Heart left ventricle (tissue), 16 donors: ENCODE measurements at places on chromosomes 6 and 20. TPM values are rescaled to one million over a fixed set of nuclear protein-coding genes. Genes with fewer than 3 reads are reported as not detected.

DNA sequence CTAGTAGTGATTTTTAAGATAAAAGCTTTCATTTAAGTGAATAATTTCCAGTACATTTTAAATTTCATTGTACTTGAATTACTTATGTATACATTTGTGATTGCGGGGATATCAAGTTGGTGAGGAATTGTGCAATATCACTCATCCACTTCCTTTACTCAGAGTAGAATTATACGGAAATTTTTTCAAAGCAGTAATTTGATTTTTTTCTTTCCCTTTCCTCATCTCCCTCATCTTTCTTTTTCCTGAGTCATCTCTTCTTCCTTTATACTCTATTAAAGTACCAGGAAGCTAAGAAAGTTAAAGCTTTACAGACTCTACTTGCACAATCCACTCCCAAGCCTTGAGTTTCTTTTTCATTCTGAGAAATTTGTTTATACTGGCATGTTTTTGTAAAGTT is 60.9 kb upstream of the DEFB112 start:
- no peaks in the 10 kb centered on the region for H3K36me3 ChIP-seq
- no peaks in the 10 kb centered on the region for H3K4me1 ChIP-seq
- no peak overlapping the region for H3K4me3 ChIP-seq
- DNase-seq, result no peak
- no peak overlapping the region for H3K27ac ChIP-seq
- H3K27me3 ChIP-seq, result no peaks in the 10 kb centered on the region

DNA sequence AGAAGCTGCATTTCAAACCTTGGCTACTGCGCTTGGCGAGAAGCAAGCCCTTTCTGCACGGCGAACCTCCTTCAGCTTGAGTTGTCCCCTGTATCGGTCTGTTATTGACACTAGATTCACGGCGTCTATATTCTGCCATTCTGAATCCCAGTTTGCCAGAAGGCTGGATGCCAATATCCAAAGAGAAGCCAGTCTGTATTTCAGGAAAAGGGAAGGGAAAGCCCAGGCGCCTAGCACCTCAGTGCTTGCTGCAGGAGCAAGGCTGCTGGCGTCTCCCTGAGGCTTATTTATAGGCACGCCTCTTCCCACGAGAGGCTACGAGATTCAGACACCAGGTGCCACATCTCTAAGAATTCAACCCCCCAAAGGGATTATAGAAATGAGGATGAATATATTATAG is 89.6 kb upstream of the CDH4 start:
- no peak overlapping the region for H3K4me3 ChIP-seq
- H3K36me3 ChIP-seq, result no peaks in the 10 kb centered on the region
- DNase-seq, result no peak
- peaks cover 20% of the 10 kb centered on the region for H3K27me3 ChIP-seq

Gene KHDRBS2
- total RNA-seq, result not detected

- no peaks in the 10 kb centered on the region for H3K36me3 ChIP-seq
- no peaks in the 10 kb centered on the region for H3K27me3 ChIP-seq
- DNase-seq, result no peak
- no peak overlapping the region for H3K4me3 ChIP-seq
- H3K4me1 ChIP-seq, result no peaks in the 10 kb centered on the region
Observed at GRCh38 chr20:6381887-6382286, 259.1 kb upstream of the FERMT1 start.

Gene AHI1
- 10.1 TPM for total RNA-seq

Gene PTCRA
- total RNA-seq, result not detected
